ENCODE measurements at places on chromosomes 12 and 14.

GRCh38 chr12:23954332-23954731, 4.9 kb upstream of the SOX5 start:
- DNase-seq: no peak

GRCh38 chr12:64256166-64256800, 34.2 kb upstream of the KICS2 start:
- DNase-seq: peak; percentile 7

DNA sequence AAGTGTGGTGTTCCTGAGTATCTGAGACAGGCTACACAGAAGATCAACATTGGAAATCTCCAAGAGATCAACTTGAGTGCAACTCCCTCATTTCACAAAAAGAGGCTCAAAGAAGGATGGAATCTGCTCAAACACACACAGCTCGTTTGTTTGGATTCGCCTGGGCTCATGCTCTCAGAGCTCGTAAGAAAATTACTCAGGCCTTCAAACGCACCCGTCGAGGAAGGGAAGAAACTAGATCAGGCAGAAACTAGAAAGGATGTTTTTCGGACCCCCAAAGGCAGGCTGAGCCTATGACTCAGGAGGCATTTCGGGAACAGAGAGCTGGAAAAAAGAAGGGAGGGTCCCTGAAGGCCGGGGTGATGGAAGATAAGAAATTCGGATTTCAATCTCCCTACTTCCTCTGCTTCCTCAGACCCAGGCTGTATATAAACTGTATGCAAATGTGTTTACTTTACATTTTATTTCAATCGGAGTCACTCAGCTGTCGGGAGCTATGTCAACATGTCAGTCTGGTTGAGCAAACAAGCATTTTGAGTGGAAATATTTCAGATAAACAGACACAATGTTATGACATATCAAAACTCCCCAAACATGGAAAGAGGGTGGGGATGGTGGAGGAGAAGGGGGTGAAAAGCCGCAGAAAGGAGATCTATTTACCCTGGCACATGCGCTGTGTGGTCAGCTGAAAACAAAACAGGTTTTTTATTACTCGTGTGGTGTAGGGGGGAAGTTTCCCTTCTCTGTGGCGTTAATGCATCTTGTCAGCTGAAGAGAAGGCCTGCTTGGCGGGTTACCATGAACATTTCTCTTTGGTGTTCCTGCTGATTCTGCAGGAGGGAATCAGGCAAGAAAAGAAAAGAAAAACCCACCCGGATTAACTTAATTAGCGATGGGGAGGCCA, 129.1 kb upstream of the TBX3 start:
- no peak for DNase-seq

DNA sequence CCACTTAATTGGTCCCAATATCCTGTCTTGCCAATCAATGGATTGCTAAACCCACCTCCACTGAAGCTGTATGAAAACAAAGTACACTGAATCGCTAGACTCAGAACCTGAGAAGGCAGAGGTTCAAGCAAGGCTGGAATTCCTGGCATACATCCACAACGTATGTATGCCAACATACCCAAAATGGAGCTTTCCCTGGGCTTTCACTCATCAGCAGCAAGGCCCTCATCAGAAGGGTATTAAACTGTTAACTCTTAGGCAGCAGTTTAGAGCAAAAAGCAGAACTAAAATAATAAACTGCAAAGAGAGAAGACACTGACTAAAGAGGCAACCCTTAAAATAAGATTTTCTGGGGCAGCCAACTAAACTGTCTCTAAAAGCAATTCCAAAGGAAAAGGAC, 13.6 kb downstream of the MED13L start:
- no peak for DNase-seq

- DNase-seq: no peak
Measured at GRCh38 chr12:106128585-106129328, 10.0 kb downstream of the NUAK1 start.

DNA sequence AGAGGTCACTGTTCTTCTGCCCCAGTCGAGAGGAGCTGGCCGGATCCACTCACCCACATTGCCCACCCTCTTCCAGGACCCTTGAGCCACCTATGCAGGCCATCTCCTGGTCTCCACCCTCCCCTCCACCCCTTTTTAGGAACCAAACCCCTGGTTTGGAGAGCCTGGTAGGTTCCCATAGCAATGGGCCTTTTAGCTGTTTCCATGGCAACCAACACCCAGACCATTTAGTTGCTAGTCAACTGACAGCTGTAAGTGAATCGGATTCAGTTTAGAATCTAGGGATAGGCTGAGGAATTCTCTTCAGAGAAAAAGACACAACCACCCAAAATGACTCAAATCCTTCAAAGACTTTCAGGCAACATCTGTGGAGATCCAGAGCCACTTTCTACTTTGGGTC, 16.5 kb downstream of the NPC2 start:
- no peak for DNase-seq

DNA sequence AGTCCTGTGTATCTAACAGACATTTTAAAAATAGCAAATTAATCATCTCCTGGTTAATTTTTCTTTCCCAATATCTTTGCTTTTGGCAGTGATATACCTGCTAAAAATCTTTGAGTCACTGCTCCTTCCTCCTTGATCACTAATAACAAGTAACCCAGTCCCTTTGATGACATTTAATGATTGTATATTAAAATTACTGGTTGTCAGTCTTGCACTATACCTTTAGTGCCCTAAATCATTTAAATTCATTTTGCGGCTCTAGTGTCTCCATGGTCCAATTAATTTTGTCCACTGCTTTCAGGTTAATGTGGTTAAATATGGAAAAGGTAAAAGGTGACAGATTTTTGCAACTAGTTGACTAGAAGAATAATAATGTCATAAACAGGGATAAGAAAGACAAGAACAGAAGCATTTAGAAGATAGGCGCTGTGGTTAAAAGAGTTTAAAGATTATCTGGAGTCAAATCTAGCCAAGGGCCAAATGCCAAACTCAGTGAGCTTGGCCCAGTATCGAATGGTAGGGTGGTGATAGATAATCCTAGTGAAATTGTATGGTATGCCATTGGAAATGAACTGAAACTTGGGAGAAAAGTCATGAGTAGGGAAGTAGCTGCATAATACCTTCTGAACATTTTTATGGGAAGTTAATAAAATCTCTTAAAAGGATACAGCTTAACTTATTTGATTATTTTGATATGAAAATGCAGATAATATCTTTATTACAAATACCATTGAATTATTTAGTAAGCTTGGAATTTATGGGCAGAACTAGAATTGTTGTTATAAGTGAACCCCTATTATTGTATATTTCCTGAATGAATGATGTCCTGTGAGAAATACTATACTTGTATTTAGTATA, 115.0 kb downstream of the PCNX1 start:
- no peak for DNase-seq

DNA sequence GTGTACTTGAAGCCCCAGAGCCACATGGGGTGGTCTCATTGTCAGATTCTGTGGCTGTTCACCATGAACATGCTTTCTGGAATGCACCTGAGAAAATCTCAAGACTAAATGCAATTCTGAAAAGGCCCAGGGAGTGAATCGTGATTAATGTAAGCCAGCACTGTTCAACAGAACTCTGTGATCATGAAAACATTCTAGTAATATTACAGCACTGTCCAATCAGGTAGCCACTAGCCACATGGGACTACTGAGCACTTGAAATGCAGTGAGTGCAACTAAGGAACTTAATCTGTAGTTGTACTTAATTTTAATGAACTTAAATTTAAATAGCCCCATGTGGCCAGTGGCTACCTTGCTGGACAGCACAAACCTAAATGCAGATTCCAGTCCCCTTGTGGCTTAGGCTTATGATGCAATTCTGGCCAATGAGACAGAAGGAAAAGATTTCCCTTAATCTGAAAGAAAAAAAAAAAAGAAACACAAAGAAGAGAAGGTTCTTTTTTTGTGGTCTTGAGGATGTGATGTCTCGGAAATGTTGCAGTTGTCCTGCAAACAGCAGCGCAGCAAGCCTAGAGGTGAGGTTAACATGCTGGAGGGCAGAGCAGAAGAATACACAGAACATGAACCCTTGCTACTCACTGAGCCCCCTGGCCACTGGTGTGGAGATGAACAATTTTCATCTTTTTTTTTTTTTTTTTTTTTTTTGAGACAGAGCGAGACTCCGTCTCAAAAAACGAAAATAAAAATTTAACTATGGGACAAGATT, 48.2 kb downstream of the SPPL3 start:
- DNase-seq: no peak

DNA sequence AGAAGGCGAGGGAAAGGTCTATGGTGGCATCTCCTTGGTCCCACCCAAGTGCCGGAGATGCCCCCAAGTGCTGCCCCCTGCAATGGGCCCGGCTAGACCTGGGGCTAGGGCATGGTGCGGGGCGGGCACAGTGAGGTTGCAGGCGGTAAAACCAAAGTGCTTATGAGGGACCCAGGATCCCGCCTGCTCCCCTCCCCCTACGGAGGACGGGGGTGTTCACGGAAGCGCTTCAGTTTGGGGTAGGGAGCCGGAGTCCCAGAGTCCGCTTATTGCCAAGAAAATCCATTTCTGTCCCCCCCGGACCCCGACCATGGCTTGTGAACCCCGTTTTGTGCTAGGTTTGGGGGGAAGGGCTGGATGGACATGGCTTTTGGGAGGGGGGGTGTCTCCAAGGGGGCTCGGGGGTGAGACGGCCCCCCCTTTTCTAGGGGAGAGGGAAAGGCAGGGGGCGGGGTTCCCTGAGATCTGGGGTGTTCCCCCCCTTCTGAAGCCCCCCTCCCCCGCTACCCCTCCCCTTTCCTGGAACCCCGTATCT, 5.4 kb upstream of the GPR84 start:
- no peak for DNase-seq

DNA sequence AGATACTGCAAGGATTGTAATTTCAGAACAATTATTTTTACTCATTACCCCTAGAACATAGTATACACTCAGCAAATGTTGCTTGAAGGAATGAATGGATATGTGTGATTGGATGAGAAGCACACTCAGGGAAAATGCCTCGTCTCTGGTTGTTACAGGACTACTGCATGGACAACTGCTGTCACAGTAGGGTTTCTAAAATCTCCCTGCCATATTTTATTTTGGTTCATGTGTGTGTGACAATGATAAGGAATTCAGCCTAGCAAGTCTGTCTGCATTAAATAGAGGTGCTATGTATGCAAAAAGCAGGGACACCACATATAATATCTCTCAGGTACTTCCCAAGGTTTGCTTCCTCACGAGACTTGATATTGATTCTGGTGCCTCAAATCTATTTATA, 1.4 kb downstream of the PTPRR start:
- DNase-seq: no peak

DNA sequence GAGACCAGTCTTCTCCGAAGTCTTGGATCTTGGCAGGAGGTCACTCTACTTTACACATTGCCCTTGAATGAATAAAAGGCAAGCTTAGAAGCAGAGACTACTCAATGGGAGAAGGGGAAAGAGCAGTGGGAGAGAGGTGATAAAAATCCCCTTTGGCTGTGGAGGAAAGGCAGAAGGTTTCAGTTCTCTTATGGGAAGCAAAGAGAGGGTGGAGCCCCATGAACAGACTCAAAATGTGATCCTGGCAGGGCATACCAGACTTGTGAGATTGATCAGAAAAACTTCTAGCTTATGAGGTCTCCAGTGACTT, 49.6 kb upstream of the HECTD1 start:
- DNase-seq: no peak

GRCh38 chr12:60257063-60257462, 661.2 kb downstream of the SLC16A7 start:
- DNase-seq: no peak

DNA sequence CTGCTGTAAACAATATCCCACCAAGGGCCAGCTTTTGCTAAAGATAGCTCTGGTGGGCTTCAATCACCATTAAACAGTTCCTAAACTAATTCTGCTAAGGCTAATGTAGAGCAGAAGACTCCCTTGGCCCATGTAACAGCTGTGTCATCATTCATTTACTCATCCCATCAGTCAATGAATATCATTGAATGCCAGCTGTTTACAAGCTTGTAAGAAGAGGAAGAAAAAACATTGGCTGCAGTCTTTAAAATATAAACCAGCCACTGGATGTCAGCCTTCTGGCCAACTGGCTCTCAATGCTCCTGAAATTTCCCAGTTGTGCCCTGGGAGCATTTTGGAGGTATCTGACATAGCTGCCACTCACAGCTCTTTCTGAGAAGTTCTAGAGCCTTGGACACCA, 18.0 kb upstream of the MAP3K9 start:
- no peak for DNase-seq

DNA sequence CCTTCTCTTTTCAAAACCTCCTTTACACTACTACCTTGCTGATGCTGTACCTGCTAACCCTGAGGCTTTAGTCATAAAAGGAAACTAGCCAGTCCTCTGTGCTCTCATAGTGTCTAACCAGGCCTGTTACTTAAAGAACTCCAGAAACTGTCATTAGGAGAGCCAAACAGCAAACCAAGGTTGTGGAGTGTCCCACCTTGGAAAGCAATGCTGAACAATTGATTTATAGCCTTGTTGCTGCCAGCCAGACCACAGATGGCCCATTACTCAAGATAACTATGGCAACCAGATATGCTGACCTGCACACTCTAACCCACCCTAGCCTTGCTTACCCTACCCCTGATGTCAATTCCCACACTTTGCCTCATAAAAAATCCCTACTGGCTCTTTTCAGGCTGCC, 26.5 kb upstream of the BCAT1 start:
- DNase-seq: no peak

DNA sequence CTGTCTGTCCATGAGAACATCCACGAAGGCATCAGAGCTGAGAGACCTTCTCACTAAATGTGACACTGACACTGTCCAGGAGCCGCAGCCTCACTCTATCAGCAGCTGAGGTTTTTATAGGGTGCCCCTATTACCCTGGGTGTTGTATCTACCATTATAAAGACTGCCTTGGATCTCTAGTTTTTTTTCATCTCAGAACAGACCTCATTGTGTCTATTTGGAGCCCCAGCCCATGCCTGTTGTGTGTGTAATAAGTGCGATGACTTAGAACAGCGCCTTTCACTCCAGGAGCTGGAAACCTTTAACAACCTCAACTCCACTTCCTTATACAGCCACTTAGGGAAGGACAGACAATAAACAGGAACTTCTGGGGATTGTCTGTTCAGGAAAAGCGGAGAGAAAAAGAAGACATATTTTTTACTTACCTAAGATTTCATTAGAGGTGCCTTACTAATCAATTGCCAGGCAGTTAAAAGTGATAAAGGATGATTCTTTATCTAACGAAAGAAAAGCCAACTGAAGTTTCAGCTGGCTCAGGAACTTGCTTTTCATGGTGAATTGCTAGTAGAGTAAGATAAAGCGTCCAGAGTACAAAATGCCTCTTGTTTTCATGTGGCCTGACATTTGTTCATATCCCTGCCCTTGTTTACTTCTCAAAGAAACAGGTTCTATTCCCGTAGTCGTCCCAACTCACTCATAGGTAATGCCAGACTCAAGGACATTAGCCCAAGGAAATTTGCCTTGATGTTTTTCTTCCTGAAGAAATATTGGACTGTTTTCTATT, 420.6 kb downstream of the RAD51B start:
- DNase-seq: no peak

Measured in stimulated activated CD4-positive, alpha-beta T cell treated with anti-CD3 and anti-CD28 coated beads, TNF-alpha, amount 100 ng/mL, for 48 hours (primary cell).